Cerebellar nuclear complex (tissue), 1 donor: ENCODE measurements at places on chromosomes 3 and 15.

GRCh38 chr15:94367726-94368535, 136.6 kb downstream of the MCTP2 start:
- no peak for DNase-seq

DNA sequence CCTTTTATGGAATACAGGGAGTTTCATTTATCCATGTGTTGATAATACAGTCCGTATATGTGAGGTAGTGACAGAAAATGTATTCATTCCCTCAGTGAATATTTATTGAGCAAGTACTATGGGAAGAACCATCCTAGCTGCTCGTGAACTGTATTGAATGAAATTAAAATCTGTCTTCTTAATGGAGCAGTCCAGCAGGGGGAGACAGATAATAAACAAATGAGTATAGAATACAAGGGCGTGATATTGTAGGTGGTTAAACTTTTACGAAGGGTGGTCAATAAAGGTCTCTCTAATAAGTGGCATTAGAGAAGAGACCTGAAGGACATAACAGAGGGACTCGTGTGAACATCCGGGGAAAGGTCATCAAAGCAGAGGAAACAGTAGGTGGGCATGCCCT, 62.7 kb upstream of the OSTN start:
- DNase-seq = no peak

- no peak for DNase-seq
Measured at GRCh38 chr15:80662757-80663553, 32.2 kb upstream of the ABHD17C start.

DNA sequence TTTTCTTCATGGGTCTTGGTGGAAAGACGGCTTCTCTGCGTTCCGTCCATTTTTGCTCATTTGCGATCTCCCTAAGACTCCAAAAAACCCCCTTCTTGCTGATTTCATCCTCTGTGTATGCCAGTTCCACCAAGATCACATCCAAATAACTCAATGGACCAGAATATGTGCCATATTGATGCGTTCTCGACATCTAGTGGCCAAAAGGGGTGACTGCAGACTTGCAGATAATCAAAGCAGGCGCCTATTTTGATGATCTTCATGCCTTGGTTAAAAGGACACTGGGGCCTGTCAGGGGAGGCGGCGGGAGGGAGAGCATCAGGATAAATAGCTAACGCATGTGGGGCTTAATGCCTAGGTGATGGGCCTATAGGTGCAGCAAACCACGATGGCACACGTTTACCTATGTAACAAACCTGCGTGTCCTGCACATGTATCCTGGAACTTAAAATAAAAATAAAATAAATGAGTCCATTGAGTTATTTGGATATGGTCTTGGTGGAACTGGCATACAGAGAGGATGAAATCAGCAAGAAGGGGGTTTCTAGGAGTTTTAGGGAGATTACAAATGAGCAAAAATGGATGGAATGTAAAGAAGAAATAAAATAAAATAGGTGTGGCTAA, 104.2 kb upstream of the RAD18 start:
- peak; percentile 21 for DNase-seq

DNA sequence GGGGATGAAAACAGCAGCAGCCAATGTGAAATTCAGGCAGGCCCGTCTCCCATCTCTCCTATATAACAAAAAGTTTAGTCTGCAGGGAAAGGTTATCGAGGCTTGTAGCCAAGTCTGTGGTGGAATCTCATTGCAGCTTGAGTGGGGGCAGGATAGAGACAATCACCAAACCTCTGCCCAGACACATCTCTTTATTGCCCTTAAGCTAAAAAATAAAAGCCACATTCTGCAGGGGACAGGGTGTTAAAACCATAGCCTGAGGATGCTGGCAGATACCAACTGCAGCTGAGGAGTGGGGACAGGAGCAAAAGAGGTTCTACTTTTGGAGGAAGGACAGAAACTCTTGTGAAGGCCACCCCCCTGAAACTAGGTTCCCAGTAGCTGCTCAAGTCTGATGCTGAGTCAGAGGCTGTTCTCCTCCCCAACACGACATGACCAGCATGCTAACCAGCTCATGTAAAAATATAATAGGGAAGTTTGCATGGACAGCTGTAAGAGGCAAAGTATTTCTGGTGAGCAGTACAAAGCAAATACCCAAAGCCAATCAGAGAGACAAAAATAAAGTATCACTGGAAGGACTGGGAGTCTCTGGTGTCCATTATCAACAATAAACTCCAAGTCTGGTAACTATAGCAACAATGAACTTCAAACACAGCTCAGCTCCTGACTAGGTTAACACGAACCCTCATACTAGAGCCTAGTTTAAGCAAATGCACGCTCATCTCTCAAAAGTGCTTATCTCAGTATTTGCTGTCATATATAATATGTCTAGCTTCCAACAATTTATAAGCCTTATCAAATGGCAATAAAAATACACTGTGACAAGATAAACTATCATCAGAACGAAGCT, 362.2 kb upstream of the SLCO3A1 start:
- no peak for DNase-seq

GRCh38 chr3:17580901-17581300, 161.5 kb downstream of the TBC1D5 start:
- no peak for DNase-seq

GRCh38 chr15:25066708-25067107, 111.9 kb downstream of the SNRPN start:
- no peak for DNase-seq

DNA sequence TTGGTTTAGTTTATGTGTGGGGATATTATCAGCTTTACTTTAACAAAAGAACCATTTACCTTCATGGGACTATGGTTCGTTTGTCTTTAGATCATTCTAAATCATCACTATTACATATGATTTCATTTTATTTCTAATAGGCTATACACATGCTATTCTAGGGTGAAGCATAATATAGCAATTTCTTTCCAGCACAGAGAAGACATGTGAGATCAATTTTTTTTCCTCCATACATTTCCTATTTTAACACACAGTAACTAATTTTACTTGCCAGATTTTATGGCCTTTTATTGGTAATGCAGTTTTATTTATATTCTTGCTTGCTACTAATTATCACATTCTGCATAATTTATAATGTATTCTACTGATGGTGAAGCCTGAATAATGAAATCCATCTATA, 287.1 kb downstream of the ROBO1 start:
- no peak for DNase-seq

DNA sequence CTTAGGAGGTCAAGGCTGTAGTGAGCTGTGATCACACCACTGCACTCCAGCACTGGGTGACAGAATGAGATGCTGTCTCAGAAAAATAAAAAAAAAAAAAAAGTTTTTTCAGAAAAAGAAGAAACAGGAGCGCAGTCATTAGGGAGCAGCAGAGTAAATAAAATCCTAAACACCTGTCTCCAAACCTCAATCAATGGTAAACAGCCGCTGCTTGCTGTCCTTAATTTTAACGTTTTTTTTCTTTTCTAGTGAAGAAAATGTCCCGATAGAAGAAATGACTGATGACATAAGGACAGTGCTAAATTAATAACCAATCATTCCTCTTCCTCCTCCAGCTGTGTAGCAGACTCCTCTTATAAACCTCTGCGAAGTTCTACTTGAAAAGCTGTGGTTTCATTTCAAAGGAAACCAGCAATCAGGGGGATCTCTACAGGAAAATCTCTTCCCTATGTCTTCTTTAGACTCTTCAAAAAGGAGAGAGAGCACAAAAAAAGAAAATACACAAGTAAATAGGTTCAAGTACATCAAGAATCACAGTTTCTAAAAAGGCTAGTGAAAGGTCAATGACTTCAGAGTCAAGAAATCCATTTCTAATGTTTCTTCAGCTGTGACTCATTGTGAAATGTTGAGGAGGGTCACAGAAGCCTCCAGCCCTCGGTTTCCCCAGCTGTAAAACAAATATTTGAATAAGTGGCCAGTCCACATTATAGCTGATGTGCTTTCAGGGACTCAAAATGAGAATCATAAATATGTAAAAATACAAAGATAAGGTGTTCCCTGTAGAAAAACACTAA, 127.6 kb downstream of the TMCO5A start:
- no peak for DNase-seq

GRCh38 chr3:122078235-122078935, 23.2 kb downstream of the CD86 start:
- DNase-seq = no peak

GRCh38 chr3:168648321-168648720, 552.6 kb upstream of the GOLIM4 start:
- no peak for DNase-seq
